ENCODE measurements at places on chromosomes 7 and 10. TPM values are rescaled to one million over a fixed set of nuclear protein-coding genes. Genes with fewer than 3 reads are reported as not detected.

EVX1 gene
- not detected for total RNA-seq

DENND11 gene
- total RNA-seq = 7.4 TPM

THAP5 gene
- total RNA-seq = 31.3 TPM

DNA sequence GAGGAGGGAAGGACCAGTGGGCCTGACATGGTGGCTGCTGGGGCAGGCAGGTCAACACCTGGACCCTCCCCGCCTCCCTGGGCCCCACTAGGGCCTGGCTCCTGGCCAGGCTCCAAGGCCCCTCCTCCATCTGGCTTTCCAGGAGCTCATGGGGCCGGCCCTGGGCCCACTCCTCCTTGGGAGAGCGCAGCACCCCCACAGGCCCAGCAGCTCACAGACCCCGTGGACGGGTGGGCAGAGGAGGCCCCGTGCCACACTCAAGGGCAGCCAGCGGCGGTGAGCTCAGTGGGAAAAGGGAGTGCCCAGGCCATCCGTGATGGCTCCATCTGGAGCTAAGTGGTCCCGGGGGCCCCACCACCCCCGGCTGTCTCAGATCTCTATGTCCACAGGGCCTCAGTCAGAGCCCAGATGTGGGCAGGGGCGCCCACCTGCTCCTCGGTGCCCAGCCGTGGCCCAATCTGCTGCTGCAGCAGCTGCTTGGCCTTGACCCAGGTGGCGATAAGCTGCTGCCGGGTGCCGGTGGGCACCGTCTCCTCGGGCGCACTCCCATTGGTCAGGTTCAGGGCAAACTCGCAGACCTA lies 32.8 kb downstream of the CFAP46 start:
- no peak for DNase-seq

GRCh38 chr7:36690514-36691187 lies 33.6 kb downstream of the AOAH start:
- no peak for DNase-seq

DNA sequence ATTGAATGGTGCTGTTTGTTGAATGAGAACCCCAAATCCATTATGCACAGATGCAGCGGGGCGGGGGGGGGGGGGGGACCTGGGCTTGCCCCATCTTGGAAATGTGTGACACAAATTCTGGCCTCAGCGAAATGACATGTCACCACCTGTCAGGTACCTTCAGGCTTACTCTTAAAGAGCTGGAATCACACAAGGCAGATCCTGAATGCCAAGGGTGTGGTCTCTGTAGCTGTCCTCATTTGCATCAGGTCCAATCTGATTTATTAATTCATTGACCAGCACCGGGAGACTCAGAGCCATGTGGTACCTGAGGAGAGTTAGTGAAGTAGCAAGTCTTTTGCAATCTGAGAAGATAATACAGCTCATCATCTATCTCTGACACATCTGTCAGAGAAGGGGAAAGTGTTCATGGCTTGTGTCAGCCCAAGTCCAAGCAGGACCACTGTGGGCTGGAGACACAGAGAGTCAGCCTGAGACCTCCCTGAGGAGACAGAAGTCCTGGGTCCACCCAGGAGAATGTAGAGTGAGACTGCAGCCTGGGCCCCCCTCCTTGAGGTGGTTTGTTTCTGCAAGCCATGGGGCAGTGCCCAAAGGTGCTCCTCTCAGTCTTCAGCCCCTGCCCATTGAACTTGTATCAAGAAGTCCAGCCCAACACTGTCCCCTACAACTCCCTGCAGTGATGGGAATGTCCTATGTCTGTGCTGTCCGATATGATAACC lies 46.7 kb downstream of the ADCYAP1R1 start:
- DNase-seq = no peak

DNA sequence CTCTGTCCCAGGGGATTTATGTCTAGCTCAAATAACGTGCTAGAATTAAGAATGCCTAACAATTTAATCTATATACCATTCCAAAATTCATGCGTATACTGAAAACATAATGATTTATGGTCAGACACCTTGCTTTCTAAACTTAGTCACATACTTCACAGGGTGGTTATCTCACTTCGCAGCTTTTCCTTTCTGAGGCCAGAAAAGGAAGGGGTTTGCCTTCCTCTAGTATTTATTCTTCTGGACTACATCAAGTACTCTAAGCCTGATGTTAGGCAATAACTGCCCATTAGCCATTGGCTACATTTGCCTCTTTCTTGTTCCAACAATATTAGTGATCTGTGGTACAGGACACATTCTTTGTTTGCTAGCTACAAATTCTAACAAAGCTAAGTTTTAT lies 72.6 kb upstream of the FHIP2A start:
- no peak for DNase-seq

DNA sequence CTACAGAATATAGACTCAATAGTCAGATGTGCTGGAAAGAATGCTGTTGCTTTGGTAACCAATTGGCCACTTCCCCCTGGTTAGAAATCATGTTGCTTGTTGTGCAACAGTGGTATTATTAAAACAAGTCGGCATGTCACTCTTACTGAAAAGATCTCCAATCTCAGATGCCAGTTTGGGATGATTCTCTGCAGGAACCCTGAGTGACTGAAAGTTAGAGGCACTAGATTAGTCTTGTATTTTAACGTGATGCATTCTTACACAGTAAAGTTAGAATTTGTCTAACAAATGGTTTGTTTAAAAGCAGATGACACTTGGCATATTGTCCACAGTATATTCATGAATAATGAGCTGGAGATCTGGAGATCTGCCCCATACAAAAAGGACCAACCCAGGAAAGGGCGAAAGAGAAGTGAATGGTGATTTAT lies 287.6 kb downstream of the TWIST1 start:
- DNase-seq = no peak

DNA sequence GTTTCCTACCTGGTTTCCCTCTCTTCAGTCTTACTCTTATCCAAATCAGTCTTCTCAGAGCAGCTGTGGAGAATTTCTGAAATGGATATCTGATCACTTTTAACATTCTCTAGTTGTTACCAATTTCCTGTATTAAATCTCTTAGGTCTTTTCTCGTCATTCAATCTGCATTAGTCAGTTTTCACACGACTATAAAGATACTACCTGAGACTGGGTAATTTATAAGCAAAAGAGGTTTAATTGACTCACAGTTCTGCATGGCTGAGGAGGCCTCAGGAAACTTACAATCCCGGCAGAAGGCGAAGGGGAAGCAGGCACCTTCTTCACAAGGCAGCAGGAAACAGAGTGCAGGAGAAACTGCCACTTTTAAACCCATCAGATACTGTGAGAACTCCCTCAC lies 444.8 kb downstream of the GATA3 start:
- no peak for DNase-seq

GRCh38 chr10:62904281-62904875 lies 88.2 kb upstream of the EGR2 start:
- DNase-seq = no peak

DNA sequence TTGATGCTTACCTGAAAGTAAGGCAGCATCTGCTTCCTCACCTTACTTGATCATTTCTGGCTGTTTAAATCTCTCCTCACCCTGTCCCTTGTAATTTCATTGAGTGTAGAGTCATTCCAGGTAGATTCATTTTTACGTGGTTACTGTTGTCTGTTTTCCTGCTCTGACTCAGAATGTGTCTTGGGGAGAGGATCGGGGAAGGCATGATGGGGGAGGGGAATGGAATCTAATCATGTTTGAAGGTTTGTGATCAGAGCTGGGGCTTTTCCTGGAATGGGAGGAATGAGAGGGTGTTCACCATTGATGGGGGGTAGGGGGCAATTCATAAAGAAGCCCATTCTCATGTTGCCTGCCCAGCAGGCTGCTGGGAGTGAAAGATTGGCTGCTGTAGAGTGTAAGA lies 18.7 kb downstream of the SEC24C start:
- no peak for DNase-seq

DNA sequence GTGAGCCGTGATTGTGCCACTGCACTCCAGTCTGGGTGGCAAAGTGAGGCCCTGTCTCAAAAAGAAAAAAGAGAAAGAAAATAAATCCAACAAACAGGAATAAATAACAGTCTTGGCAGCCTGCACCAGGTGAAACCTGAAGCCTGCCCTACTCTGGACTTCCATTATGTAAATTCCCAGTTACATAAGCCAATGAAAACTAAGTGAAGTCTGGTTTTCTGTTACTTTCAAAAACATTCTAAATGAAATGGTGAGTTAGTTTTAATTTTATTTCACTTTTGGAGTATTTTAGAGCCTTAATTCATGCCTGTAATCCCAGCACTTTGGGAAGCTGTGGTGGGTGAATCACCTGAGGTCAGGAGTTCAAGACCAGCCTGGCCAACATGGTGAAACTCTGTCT lies 22.5 kb upstream of the HIBADH start:
- no peak for DNase-seq

Data from heart right ventricle (tissue), 16 donors.